Activated CD8-positive, alpha-beta T cell treated with anti-CD3 and anti-CD28 coated beads, Interleukin-2, amount 10 ng/mL, durations not matched to agents 7 days and 5 days (primary cell): ENCODE measurements at places on chromosomes 12 and 14. TPM values are rescaled to one million over a fixed set of nuclear protein-coding genes. Genes with fewer than 3 reads are reported as not detected.

Gene FLRT2
- not detected for total RNA-seq

Gene BCL2L14
- 3.1 TPM for total RNA-seq

Gene ADCY6
- total RNA-seq, result 0.18 TPM

Gene OR6C70
- total RNA-seq, result not detected

Gene PDE3A
- not detected for total RNA-seq

Gene EFS
- not detected for total RNA-seq

Gene TRHDE
- not detected for total RNA-seq

Gene IKZF4
- total RNA-seq, result 20.7 TPM

Gene LIN7A
- not detected for total RNA-seq

Gene KCNA5
- total RNA-seq, result not detected

Gene TAS2R43
- 0.73 TPM for total RNA-seq

Gene KIF5A
- total RNA-seq, result 1.4 TPM

Gene ITGA7
- total RNA-seq, result 2.0 TPM

Gene AMN
- 0.95 TPM for total RNA-seq

Gene KLRK1
- 117 TPM for total RNA-seq

Gene ARHGEF40
- 0.53 TPM for total RNA-seq

Gene MYH6
- not detected for total RNA-seq

Gene SIX6
- not detected for total RNA-seq

Gene PRB2
- not detected for total RNA-seq

Gene APOLD1
- total RNA-seq, result 11.1 TPM

Gene SVOP
- total RNA-seq, result not detected

Gene PROX2
- total RNA-seq, result 0.13 TPM

Gene SRRM4
- not detected for total RNA-seq

Gene LGALS3
- total RNA-seq, result 31.5 TPM

Gene CCDC196
- total RNA-seq, result not detected

Gene BIN2
- total RNA-seq, result 161 TPM

Gene ARHGAP9
- 243 TPM for total RNA-seq

Gene SYT1
- not detected for total RNA-seq

Gene DNAH10
- total RNA-seq, result 0.18 TPM

Gene NPFF
- total RNA-seq, result not detected

Gene ESR2
- not detected for total RNA-seq

Gene RNFT2
- total RNA-seq, result 11.9 TPM

Gene KCNC2
- total RNA-seq, result not detected

Gene CBLN3
- 1.1 TPM for total RNA-seq

Gene SERPINA9
- not detected for total RNA-seq

Gene NXPH4
- 0.40 TPM for total RNA-seq

Gene DBX2
- total RNA-seq, result not detected

Gene ADAMTS20
- not detected for total RNA-seq

Gene KLHL33
- total RNA-seq, result 2.4 TPM

Gene PRDM4
- 24.1 TPM for total RNA-seq

Gene RDH16
- 0.18 TPM for total RNA-seq

Gene ASB8
- total RNA-seq, result 47.2 TPM

Gene SNX6
- 84.3 TPM for total RNA-seq

Gene SELPLG
- 150 TPM for total RNA-seq

Gene AQP2
- total RNA-seq, result not detected

Gene SCN8A
- 1.4 TPM for total RNA-seq

Gene KCNJ8
- total RNA-seq, result not detected

Gene RERGL
- total RNA-seq, result not detected

Gene SPTB
- total RNA-seq, result not detected

Gene GNG2
- total RNA-seq, result 293 TPM

Gene DHRS4L2
- total RNA-seq, result 17.7 TPM

Gene P2RX7
- 8.9 TPM for total RNA-seq

Gene RERG
- not detected for total RNA-seq

Gene KRT6C
- not detected for total RNA-seq
